NCI-H1417 (cell line): ENCODE measurements at places on chromosomes 4 and X.

GRCh38 chr4:75909405-75909804 lies 7.2 kb upstream of the PPEF2 start:
- no peak for DNase-seq

DNA sequence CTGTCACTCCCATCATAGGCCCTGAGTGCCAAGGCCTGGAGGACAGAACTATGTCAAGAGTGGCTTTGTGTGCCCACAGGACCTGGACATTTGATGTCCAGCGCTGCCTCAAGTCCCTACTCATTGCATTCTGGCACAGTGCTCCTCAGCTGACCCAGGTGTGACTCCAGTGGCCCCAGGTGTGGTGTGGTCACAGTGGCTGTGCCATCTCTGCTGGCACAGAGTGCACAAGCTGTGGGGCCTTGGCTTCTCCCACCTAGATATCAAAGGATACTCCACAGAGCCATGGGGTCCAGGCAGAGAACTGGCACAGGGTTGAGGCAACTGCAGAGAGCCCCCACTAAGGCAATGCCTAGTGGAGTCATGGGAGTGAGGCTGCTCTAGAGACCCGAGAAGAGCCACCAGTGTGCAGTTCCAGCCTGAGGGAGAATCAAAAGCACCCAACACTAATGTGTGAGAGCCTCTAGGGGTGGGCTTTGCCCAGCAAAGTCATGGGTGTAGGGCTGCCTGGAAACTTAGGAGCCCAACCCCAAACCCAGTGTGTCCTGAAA lies 25.6 kb downstream of the PYURF start:
- DNase-seq = no peak

DNA sequence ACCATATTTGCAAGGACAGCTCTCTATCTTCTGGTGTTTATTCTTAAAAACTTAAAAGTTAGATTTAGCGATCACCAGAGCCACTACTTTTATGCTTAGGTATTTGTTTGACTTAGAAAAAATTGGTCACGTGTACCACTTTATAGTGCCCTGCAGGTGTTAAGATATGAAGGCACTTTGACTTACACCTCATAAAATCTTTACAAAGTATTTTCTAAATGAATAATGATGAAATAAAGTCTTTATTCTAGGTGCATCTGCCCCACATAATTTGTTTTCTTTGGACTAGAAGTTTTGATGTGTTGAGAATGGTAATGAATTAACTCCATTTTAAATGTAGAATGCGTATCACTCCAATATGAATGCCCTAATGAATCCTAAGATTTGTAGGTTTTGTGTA lies 2.9 kb downstream of the FMR1 start:
- no peak for DNase-seq

- DNase-seq = no peak
Measured at GRCh38 chr4:22348410-22348809, 167.5 kb downstream of the ADGRA3 start.

DNA sequence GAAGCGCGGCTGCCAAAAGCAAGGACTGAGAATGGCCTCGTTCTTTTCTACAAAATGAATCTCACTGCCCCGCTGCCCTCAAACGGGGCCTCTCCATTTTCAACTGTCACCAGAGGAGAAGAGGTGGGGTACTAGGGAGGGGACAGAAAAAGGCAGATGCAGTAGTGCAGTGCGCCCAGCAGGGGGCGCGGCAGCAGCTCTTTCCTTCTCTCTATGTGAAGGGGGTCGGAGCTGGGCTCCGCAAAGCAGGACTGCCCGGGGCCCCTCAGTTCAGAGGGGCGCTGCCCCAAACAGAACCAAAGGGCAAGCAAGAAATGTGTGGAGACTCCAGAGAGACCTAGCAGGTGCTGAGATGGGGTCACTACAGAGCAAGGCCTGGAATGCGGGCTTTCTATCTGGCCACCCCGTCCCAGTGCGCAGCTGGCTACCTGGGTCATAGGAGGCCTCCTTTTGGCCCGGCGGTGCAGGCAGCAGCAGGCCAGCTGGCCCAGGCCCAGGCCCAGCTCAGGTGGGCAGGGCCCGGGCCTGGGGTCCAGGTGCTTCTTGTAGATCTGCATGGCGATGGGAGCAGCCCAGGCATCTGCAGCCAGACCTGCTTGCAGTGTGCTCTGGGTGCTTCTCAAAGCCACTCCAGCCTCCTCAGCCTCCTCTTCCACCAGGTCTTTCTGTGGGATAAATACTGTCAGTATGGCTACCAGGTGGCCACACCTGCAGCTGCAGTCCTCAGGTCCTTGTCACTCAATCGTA lies 5.9 kb downstream of the IRAK1 start:
- DNase-seq = peak; percentile 46

DNA sequence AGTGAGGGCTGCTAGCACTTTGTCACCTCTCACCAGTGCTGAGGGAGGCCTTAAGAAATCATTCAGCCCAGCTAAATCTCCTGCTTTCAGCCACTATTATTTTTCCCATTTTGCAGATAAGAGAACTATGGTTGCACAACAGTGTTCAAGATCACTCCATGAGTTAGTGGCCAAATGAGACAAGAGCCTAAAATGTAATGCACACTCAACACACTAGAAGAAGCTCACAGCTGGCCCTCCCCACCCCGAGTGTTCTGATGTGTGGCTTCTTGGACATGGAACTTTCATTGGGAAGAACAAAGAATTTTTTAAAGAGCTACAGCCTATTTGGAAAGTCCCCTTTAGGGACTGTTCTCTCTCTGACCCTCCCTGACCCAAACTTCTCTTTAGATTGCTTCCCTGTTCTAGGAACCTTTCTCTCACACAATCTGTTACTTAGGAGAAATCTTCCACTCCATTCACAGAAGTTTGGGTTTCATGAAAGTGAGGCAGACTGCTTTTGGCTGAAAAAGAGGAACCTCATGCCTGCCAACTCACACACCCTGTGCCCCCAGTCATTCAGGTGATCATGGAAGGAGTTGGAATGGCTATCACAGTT lies 44.0 kb upstream of the CT47C1 start:
- DNase-seq = no peak

DNA sequence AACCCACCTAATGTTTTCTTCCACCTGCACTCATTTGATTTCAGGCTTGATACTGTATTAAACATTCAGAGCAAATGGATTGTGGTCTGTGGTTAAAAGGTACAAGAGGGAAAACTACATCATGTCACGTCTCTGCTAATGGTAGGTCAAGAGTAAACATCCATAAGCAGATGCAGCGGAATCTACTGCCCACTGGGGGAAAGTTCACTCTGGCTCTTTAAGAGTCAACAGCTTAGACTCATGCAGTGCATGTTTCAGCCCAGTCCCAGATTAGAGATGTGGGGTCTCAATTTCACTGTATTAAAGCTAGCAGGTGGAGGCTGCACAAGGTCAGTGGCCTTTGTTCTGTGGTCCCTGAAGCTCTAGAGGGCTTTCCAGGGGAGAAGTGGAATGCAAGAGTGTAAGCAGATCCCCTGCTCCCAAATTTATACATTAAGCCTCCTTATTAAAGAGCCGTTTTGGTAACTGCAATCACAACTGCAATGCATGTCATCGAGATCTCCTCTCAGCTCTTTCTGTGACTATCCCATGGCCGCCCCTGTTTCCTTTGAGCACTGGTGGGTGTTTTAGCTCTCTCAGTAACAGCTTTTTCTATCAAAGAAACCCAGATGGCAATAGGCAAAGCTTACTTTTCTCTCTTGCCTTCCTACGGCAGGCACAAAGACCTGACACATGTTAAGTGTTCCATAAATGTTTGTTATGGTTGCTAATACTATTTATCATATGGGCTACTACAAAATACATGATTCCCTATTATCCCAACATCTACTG lies 53.4 kb downstream of the LDB2 start:
- DNase-seq = no peak

DNA sequence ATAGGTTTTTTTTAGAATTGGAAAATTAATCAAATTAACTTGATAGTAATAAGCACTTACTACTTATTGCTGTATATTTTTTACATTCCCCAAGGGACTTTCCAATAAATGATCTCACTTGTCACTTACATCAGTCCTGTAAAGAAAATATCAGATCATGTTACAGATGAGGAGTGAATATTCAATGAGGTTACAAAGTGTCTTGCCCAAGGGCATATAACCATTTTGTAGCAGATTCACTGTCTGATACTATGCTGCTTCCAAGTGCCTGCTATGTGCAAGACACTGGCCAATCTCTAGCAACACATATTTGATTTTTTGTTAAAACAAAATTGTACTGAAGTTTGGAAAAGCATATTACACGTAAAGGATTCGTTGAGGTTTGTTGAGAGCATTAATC lies 1287.7 kb downstream of the FAM133A start:
- peak; percentile 4 for DNase-seq

DNA sequence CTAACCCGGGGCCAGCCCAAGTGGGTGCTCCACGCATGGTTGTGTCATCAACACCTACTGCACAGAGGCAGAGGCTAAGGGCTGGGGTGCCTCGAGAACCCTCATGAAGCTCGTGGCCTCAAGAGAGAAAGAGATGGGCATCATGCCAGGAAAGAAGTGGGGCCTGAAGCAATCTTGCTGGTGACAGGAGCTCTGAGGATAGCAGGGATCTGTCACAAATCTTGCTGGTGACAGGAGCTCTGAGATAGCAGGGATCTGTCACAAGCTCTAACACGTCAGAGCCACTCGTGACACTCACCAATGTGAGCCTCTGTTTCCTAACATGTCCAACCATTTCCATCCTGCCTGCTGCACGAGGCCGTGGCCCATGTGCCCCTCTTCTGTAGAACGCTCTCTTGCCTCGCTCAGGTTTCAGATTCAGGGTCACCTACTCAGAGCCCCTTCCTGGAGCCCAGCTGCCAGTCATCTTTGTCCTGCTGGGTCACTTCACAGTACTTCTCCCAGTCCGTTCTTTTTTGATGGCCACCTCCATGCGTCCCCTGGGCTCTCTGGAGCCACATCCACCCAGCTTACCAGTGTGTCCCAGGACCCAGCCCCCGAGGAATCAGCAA lies 21.1 kb downstream of the PNMA6E start:
- peak; percentile 23 for DNase-seq

- no peak for DNase-seq
Measured at GRCh38 chr4:165972747-165973146, 99.7 kb downstream of the TLL1 start.

- no peak for DNase-seq
Measured at GRCh38 chr4:111842336-111842735, 302.9 kb upstream of the FAM241A start.

- no peak for DNase-seq
Measured at GRCh38 chr4:82618103-82618720, 56.4 kb upstream of the TMEM150C start.

GRCh38 chr4:153095448-153096204 lies 108.6 kb upstream of the TRIM2 start:
- DNase-seq = no peak

- no peak for DNase-seq
Measured at GRCh38 chr4:127327491-127327890, 305.3 kb upstream of the INTU start.

DNA sequence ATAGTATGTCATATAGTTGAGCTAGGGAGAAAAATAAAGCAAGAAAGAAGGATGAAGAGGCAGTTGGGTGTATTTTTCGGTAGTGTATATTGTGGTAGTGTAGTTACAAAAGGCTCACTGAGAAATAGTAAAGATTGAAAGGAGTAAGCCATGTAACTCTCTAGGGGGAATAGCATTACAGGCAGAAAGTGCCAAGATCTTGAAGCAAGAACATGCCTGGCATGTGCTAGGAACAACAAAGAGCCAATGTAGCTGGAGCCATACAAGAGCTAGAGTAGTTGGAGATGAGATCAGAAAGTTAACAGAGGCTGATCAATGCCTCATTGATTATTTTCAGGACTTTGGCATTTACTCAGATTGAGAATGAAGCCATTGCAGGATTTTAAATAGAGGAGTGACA lies 3.0 kb downstream of the ABCE1 start:
- no peak for DNase-seq

DNA sequence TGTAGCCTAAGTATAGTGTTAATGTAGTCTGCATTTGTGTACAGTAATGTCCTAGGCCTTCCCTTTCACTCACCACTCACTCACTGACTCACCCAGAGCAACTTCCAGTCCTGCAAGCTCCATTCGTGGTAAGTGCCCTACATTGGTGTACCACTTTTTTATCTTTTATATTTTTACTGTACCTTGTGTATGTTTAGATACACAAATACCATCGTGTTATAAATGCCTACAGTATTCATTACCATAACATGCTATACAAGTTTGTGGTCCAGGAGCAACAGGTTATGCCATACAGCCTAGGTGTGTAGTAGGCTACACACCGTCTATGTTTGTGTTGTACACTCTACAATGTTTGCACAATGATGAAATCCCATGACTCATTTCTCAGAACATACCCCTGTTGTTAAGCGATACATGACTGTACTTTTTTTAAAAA lies 15.4 kb downstream of the TSPAN5 start:
- no peak for DNase-seq

DNA sequence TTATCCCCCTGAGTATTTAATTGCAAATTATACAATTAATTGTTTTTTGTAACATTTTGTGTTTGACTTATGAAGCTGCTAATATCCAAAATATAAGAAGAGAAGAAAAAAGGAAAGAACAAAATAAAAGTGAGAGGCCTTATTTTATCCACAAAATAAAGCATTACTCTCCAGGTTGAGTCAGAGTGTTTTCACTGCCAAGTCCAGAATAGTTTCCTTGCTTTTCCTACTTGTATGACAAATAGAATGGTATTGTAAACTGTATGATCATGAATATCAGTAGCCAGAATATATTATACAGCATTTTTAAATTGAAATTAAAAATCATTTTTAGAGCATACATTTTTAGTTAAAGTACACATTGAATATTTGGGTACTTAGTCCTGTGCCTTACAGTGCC lies 237.8 kb downstream of the NDST4 start:
- no peak for DNase-seq

DNA sequence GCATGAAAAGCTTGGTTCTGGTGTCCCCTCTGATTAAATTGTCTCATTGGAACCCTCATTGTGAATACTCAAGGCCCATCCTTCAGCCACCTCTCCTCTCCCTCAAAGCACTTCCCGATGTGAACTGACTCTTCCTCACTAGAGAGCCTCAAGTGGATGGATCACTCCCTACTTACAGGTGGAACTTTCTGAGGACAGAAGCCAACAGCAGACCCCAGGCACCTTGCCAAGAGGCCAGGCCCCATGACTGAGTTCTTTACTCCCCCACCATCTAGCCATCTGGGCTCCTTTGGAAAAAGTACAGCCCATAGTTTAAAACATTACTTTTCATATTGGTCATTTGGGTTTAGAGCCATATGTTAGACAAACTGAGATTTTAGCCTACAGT lies 224.1 kb downstream of the SHROOM3 start:
- no peak for DNase-seq
